ENCODE measurements at places on chromosomes 5 and 9.

- no peak for DNase-seq
Measured at GRCh38 chr5:6166698-6167394, 211.5 kb downstream of the MED10 start.

- peak; percentile 22 for DNase-seq
Measured at GRCh38 chr5:72956324-72957140, 691 bp downstream of the FCHO2 start.

GRCh38 chr9:133683586-133684120 is 47.5 kb downstream of the DBH start:
- DNase-seq: peak; percentile 81

- no peak for DNase-seq
Measured at GRCh38 chr9:72467766-72468738, 53.4 kb upstream of the TMC1 start.

DNA sequence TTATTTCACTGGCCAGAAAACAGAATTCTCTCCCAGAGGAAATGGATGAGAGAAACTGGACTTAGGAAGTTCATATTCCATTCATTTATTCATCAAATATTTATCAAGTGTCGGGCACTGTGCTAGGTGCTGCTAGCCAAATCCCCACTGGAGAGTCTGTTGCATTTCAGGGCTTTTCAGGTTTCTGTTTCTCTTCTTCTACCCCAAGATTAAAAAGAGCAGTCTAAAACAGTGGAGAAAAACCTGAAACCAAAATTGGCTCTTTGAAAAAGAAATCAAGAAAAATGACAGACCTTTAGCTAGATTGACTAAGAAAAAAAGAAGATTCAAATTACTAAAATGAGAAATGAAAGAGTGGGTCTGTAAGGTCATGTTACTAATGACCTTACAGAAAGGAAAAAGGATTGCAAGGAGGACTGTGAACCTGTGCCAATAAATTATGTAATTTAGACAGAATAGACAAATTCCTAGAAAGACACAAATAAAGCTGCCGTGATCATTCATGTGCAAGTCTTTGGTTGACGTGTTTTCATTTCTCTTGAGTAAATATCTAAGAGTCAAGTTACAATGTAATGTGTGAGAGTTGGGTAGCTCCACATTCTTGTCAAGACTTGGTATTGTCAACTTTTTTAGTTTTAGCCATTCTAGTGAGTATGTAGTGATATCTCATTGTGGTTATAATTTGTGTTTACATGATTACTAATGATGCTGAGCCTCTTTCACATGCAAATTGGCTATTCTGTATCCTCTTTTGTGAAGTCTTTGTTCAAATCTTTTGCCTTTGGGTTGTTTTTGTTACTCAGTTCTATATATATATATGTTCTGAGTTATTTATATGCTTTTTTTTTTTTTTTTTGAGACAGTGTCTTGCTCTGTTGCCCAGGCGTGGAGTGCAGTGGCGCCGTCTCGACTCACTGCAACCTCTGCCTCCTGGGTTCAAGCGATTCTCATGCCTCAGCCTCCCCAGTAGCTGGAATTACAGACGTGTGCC is 23.7 kb downstream of the SNX30 start:
- DNase-seq: no peak

- no peak for DNase-seq
Measured at GRCh38 chr5:177043958-177044357, 21.5 kb downstream of the ZNF346 start.

- DNase-seq: no peak
Measured at GRCh38 chr5:42858687-42859086, 47.0 kb upstream of the SELENOP start.

DNA sequence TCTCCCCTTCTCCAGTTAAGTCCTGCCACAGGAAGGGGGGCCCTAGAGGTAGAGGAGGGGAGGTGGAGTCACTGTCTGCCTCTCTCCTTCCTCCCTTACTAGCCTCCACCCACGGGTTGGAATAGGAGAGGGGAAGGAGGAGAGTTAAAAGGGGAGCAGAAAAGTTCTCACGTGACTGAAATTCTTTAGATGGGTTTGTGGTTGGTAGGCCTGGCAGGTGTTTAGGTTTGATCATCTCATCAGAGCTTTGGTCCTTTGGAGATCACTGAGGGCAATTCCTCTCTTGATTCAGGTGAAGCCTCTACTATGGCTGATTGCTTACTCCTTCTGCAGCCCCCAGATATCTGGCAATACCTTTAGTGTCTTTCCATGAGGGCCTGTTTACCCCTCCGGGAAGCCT is 24.9 kb upstream of the C5orf63 start:
- no peak for DNase-seq

- DNase-seq: no peak
Measured at GRCh38 chr9:107750741-107751566, 261.4 kb upstream of the KLF4 start.

DNA sequence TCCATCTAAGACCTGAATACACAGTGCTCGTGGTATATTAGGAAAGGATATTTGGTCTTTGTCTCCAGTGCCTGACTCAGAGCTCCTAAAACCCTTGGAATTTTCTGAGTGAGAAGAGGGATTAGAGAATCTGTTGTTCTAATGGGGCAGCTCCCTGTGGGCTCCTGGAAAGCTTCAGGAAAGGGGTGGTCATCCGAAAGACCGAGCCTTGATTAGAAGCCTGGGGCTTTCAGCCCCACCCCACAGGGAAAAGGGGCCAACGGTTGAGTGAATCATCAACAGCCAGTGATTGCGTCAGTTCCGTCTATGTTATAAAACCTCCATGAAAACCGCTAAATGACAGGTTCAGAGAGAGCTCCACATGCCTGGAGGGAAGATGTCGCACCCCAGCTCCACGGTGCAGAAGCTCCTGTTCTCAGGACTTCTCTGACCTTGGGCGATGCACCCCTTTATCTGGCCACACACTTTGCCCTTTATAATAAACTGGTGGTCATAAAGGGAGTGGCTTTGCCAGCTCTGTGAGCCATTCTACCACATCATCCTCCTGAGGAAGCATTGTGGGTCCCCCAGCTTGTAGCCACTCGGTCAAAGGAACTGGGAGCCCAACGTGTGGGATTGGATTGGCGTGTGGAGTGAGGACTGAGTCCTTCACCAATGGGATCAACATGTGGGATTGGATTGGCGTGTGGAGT is 71.0 kb upstream of the ICE1 start:
- DNase-seq: no peak

GRCh38 chr9:111149018-111149759 is 110.9 kb upstream of the LPAR1 start:
- no peak for DNase-seq

DNA sequence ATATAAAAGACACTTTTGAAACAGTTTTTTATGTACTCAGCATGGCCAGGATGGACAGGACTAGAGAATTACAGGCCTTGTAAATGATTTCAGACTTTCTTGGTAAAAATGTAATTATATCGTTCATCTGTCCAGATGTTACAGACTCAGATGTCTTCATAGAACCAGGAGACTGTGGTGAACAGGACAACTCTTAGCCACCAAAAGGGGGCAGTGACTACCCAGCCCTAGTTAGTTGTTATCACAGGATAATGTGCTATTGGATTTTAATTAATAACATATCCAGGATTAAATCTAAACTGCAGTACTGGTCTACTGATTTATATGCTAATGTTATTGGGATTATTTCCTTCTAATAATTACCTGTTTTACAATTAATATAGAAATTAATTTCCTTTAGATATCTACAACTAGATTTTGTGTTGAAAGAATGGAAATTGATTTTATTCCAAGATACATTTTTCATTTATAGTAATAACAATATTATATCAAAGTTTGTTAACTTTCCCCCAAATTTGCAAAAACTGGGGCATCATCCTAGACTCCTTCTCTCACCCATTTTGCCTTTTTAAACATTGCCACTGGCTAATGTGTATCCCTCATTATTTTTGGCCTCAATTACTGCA is 99.4 kb downstream of the MTREX start:
- DNase-seq: peak; percentile 22

DNA sequence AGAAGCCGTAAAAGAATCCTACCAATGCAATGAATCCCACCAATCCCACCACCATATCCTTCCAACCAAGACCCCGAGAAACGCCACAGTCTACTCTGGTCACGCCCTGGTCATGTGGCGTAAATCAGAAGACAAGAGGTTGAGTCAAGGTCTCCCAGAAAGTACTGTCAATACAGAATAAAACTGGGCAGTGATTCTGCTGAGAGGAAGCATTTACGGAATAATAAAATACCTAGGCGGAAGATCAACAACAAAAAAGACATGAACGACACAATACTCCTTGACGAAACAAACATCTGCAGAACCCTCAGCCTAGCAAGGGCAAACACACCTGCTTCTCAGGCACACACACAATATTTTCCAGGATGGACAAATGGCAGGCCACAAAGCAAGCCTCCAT is 62.8 kb downstream of the GOLM1 start:
- no peak for DNase-seq

DNA sequence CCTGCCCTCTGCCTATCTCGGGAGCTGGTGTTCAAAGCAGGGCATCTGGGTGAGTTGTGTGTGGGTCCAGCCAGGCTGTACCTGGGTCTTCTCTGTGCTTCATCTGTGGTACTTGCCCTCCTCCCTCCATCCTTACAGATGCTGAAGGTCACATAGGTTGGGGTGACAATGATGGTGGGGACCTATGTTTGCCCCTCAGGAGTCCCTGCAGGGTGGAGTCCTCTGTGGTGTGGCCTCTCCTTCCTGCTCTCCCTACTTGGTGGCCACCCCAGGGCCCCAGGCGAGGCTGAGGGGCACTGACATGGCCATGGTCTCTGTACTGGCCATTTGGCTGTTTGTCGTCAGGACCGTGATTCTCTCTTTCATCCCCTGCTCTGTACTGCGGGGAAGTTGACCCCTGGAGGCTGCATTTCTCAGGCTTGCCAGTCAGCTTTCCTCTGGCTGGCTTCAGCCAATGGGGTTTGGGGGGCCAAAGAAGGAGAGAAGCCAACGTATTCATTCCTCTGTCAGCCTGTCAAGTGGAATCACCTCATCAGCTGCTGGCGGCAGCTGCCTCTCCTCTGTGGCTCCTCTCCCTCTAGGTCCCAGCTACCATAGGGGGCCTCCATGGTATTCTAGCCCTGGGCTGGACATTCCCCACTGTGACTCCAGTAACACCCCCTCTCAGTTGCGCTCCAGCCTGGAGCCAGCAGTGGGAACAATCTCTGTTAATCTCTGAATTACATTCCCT is 4.6 kb downstream of the DCANP1 start:
- DNase-seq: no peak

DNA sequence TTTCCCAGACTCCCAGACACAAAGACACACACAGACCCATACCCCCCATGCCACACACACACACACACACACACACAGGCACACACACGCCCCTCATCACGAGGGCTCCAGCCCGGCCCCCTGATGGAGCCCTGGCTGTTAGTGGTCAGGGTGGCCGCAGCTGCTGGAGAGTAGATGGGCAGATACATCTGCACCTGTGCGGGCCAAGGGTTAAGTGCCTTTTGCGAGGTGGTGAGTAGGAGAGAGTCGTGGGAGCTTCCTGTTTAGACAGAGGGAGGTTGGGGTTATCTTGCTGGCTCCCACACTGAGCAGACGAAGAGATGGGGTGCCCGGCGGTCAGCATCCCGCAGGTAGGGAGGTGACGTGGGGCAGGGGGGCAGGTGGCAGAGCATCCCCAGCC is 8.2 kb downstream of the PRRX2 start:
- no peak for DNase-seq

- no peak for DNase-seq
Measured at GRCh38 chr5:138708791-138709190, 44.4 kb upstream of the CTNNA1 start.

GRCh38 chr9:126516936-126517832 is 96.5 kb upstream of the LMX1B start:
- DNase-seq: peak; percentile 59

DNA sequence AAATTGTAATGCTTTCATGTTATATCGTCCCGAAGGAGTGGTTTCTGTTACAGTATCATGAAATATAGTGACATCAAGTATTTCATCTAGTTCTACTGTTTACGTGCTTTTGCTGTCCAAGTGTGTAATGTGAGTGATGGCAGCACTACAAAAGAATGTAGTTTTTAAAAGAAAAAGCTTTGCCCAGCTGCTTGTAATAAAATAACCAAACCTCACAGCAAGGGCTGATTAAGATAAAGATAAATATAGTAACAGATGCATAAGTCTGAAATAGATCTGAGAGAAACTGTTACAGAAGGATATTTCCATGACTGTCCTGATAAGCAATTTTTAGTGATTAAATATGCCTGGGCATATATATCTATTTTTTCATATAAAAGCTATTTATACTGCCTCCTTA is 106.4 kb downstream of the AUH start:
- DNase-seq: no peak

DNA sequence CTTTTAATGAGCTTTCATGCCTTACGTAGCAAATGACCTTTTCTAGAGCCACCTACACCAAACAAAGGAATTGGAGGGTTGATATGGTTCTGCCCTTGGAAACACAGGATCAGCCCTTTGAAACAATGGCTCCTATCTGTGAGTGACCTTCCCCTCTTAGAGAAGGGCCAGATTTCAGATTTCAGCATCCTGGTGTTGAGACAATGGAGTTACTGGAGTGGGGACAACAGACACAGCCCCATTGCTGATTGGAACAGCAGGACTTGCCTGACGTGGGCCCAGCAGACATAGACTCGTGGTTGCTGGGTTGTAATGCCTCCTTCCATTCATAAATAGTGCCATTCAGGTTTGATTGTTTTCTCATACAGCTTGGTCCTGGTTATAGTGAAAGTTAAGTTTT is 96.0 kb downstream of the GALNT10 start:
- DNase-seq: no peak

DNA sequence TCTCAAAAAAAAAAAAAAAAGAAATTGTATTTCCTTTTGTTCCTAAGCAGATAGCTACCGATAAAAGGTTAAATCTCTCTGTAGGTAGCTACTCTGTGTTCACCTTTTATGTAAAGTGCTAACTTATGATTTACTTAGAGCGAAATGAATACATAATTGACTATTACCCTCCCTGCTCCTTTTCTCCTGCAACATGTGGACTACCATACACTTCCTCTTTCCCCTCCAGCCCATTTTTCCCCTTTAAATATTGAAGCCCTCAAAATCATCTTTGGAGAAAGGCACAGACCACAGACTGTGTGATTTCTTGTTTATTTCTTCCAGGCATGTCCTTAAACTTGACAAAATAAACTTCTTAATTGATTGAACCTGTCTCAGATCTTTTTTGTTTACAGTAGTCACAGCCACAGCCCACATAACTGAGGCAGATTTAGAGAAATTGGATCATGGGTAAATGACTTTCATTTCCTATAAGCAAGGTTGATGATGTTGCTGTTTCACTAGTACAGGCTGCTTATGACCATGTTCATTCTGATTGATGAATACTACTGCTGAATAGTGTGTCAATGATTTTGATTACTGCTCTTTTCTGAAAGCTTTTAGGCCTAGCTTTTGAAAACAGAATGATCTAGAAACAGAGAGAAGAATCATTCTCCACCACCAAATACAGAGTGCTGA is 59.2 kb downstream of the PHAX start:
- no peak for DNase-seq

All from CD4-positive, alpha-beta T cell treated with Interleukin-17A for 1 hour (primary cell).